Lower leg skin (tissue), 4 donors: ENCODE measurements at places on chromosomes 12 and 14. TPM values are rescaled to one million over a fixed set of nuclear protein-coding genes. Genes with fewer than 3 reads are reported as not detected.

NDRG2 gene
- 373 TPM for total RNA-seq

METTL3 gene
- total RNA-seq: 42.2 TPM

NPFF gene
- total RNA-seq: not detected

TAS2R20 gene
- 0.57 TPM for total RNA-seq

SLC7A7 gene
- total RNA-seq: 4.0 TPM

PIWIL1 gene
- not detected for total RNA-seq

CYP46A1 gene
- total RNA-seq: not detected

SERPINA1 gene
- total RNA-seq: 3.9 TPM

IFI27 gene
- 133 TPM for total RNA-seq

DNA sequence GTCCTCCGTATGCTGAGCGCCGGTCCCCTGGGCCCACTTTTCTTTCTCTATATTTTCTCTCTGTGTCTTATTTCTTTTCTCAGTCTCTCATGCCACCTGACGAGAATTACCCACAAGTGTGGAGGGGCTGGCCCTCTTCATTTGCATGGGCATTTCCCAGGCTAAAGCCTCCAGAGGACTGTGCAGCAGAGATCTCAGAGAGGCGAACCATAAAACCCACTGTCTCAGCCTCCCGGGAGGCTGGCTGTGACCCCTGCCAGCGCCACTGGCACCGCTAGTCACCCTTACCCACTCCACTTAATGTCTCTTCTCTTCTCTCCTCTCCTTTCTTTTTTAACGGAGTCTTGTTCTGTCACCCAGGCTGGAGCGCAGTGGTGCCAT lies 7.1 kb upstream of the SERPINA9 start:
- no peak for DNase-seq

DNA sequence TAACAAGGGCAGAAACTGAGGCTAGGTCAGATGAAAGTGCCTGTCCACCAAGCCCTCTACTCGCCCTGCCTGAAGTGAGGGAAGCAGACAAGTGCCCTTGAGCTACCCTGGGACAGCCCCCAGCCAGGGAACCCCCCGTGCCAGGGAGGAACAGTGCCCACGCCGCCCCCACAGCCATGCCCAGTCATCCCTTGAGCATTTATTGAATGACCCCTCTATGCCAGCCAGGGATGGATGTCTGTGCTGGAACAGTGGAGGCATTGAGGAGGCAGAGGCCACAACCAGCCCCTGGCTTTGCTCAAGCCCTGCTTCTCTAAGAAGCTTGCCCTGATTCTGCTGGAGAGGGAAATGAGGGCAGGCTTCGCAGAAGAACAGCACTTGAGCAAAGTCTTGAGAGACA lies 3.7 kb upstream of the AQP6 start:
- DNase-seq: no peak

GRCh38 chr14:72723858-72724530 lies 169.9 kb downstream of the DPF3 start:
- no peak for DNase-seq

DNA sequence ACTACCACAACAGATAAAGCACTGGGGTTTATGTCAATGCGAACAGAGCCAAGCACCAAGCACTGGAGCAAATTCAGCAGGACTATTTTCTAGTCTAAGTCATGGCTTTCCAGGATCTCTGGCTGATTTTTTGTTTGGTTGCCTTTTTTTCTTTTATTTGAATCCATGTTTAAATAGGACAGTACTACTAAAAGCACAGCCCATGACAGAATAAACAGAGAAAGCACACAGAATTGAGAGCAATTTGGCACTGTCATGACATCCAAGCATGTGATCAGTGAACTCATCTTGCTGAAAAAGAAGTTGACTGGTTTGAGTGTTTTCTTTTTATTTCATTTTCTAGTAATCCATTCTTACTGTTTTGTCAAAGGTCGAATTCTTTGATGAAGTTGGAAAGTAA lies 23.1 kb upstream of the RERG start:
- DNase-seq: no peak

- peak; percentile 82 for DNase-seq
Observed at GRCh38 chr12:52214421-52214802, 18.6 kb upstream of the KRT7 start.

DNA sequence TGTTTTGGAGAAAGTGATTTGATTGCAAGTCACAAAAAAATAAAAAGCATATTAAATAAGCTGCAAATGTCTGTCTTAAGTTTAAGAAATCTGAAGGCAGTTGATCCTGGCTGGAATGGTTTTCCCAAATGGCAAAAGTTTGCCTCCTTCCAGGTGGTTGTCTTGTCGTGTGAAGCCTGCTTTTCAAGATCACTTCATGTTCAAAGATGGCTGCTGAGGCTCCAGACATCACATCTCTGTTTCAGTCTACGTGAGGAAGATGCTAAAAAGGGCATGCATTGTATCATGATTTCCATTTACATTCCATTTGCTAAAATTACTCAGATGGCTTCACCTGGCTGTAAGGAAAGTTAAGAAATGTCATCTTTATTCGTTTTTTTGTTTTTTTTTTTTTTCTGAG lies 31.6 kb upstream of the HMGA2 start:
- no peak for DNase-seq

DNA sequence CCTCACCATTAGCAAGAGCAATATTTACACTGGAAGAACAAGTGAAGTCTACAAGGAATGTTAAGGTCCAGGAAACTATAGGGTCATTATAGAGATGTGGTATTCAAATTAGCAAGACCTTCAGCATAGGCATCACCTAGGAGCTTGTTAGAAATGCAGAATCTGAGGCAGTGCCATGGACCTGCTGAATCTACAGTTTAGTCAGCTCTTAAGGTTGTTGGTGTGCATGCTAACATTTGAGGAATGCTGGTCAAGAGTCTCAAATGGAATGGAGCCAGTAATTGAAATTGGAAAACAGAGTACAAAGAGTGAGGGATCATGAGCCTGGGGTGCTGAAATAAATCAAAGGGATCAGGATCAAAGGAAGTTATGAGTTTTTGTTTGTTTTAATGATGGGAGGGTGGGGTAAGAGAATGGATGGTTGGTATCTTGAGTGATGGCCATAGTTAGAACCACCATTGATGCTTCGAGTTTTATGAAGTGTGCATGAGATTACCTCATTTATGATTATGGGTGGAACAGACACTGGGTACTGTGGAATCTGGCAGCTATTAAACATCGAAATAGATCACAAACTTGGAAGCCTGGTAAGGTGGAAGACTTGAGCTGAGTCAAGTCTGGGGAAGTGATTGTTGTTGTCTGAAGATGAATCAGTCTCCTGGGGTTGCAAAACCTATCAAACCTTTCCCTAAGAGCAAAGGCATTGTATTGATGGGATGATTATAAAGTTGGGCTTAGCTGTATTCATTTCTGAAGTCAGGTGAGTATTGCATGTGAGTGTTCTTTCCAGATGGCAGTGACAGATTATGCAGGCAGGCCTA lies 323.3 kb upstream of the E2F7 start:
- no peak for DNase-seq

GRCh38 chr12:75623631-75624154 lies 112.3 kb upstream of the KRR1 start:
- DNase-seq: no peak

GRCh38 chr14:85512451-85512850 lies 17.5 kb upstream of the FLRT2 start:
- no peak for DNase-seq

DNA sequence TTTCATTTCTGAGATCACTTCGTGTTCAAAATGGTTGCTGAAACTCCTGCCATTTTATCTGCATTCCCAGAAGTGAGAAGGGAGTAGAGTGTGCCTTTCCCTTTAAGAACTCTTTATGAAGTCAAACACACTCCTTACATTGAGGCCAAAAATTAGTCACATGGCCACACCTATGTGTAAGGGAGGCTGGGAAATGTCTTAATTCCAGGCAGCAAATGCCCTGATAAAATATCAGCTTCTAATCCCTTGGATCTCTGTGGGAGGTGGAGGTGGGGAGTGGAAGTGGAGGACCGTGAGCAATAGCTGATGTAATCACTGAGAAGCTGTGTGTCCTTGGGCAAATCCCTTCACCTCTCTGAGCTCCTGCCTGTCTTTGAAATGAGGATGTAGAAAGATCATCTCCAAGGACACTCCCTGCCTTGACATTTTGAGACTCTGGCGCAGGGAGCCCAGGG lies 22.7 kb upstream of the ANKRD9 start:
- DNase-seq: no peak

GRCh38 chr12:117900561-117900960 lies 68.2 kb downstream of the KSR2 start:
- no peak for DNase-seq

DNA sequence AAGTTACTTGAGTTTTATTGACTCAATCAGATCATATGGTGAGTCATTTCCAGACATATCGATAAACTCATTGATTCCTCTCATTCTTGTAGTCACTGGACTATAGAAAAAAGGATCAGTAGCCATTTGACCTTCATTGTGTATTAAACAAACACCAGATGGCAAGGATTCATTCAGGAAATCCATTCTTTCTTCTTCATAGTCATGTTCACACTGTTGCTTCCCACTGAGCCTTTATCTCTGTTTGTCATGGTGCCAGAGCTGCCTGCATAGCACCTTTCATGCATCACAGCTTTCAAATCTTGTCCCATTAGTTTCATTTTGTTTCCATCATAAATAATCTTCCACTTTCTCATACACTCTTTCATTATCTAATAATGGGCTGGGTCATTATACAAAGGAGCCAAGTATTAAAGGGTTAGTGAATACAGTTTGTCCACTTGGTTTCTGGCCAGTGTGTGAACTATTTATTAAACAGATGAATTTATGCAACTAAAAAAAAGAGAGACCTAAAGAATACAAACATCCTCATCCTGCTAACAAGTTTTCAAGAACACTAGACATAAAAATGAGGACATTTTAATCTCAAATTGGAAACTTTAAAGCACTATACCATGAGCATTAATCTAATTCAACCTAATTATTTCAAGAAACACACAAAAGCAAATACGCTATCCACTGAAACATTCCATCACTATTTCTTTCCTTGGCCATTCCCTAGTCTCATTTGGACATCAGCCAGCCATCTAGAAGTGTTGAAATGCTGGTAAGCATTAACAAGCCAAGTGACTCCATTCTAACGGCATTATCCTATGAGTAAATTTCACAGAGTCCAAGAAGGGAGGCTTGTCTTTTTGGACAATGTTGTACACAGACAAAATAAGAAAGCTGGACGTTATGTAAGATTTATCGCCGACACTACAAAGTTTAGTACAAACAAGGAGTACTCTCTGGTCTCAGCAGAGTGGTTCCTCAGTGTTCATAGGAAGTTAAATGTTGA lies 476.5 kb downstream of the FOXG1 start:
- DNase-seq: no peak

DNA sequence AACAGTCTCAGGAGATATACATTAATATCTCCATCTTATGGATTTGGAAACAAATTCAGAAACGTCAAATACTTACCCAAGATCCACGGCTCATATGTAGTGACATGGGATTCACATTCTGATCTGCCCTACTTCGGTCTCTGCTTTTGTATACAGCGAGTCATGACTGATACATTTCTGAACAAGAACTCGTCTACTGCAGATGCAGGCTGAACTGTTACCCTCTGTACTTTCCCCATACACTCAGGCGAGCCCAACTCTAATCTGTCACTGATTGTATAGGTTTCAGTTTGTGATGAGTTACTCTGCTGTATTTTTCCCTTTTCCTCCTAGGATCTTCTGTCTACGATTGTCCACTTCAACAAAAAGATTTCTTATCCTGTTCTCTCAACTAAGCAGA lies 441.6 kb downstream of the CCDC91 start:
- no peak for DNase-seq

DNA sequence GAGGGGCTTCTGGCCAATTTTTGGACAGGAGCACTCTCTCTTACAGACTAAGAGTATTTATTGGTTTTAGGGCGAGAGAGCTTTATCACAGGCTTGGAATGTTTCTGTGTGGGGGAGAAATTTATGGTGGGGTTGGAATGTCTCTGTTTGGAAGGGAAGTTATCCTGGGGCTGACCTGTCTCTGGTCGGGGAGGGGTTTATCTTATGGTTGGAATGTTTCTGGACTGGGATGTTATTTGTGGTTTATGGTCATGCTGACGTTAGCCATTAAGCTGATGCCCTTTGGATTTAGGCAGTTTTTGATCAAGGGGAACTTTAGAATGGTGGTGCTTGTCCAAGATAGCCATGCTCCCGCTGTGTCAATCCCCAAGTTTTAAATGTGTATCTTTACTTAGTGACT lies 614.8 kb downstream of the DIO2 start:
- no peak for DNase-seq

DNA sequence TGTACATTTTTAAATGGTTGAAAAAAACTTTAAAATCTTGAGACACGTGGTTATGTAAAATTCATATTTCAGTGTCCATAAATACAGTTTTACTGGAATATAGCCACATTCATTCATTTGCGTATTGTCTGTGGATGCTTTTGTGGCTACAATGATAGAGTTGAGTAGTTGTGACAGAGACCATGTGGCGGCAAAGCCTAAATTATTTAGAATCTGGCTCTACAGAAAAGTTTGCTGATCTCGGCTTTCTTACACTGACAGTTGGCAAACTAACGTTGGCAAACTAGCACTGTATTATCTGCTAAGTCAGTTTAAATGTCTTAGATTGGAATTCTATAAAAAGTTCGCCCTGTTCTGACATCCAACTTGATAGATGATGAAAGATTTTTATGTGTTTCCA lies 2.4 kb downstream of the UNC119B start:
- no peak for DNase-seq

- no peak for DNase-seq
Observed at GRCh38 chr12:43285159-43285598, 266.8 kb downstream of the ADAMTS20 start.

DNA sequence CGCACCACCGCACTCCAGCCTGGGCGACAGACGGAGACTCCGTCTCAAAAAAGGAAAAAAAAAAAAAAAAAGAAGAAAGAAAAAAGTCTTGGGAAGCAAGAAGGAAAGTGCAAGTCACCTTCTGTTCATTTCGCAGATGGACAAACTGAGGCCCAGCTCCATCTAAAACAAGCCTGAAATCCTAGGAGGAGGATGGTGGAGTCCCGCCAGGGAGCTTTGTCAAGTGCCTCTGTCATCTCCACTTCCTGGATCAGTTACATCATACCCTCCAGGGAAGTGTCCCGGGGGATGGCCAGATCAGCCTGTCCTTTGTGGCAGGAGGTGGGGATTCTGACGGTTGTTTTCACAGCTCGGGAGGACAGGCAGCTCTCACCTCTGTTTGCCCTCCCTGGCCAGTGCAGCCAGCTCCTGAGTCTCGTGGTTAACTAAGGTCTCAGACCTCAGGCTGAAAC lies 8.7 kb upstream of the SDSL start:
- no peak for DNase-seq

DNA sequence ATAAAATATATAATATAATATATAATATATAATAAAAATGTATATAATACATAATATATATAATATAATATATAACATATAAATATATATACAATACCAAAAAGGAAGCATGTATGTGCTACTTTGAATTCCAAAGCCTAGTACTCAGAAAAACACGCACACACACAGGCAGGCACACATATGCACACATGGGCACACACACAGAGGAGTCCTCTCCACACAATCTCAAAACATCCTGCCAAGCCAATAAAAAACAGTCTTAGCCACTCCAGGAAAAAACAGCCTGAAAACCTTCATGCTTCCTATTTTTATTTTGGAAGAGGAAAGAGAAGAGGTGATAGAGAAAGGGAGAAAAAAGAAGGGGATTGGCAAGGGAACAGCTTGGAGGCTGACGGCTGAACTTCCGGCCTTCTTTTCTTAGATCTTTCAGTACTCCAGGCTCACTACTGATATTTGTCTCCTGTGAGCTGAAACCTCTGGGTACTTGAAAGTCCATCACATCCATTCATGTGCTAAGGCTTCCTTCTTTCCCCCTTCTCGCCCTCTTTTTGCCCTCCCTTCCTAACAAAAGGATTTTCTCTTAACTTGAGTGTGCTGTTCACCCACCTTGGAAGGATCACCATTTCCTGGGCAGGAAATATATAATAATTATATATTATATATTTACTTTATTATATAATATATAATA lies 394.2 kb downstream of the NUAK1 start:
- DNase-seq: no peak

GRCh38 chr12:66956300-66956699 lies 277.4 kb upstream of the GRIP1 start:
- DNase-seq: no peak
